H1 (cell line): ENCODE measurements at places on chromosomes 12 and 14.

DNA sequence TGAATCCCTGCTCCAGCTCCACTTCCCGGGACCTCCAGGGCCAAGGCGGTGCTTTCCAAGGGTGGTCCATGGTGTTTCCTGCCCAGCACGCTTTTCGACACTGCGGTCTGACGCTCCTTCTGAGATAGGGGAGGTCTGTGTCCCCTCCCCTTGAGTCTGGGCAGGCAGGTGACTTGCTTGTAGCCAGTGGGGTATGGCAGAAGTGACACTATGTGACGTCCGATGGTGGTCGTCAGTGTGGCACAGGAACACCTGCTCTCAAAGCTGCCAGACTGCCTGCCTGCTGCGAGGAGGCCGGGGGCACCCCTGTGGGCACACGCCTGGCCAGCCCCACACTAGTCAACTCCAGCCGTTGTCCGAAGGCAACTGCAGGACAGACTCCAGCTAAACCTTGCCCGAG lies 16.0 kb upstream of the TRAF3 start:
- DNase-seq, result no peak

DNA sequence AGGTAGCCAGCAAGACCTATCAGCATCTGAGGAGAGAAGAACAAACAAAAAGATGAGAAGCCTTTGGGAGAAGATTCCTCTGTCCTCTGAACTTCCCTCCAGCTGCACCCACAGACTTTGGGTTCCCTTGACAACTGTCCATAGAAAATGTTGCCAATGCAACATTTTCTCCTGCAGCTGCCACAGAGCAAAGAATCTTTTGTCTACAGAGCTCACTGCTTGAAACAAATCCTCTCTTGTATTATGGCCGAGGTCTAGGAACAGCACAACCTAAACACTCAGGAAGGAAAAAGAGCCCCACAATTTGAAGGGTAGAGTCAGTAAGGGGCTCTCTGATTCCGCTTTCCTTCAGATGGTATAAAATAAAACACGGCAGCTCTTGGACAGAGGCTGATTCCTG lies 14.3 kb downstream of the POMT2 start:
- no peak for DNase-seq

DNA sequence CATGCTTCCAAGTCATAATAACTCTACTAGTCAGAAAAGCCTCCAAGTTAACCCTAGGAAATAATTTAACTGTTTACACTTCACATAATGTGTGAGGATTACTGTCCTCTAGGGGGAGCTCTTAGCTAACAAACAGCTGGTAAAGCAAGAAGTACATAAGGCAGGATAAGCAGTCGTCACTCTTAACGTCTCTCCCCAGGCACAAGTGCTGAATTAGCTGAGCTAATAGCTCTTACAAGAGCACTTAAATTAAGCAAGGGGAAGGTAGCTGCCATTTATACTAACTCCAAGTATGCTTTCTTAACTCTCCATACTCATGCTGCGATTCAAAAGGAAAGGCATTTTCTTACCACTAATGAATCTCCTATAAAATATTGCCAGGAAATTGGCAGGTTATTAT lies 79.3 kb upstream of the TSPAN11 start:
- DNase-seq, result no peak

- no peak for DNase-seq
Measured at GRCh38 chr12:131971226-131971625, 21.5 kb downstream of the EP400 start.

- no peak for DNase-seq
Measured at GRCh38 chr14:104553166-104554087, 26.1 kb upstream of the C14orf180 start.

- no peak for DNase-seq
Measured at GRCh38 chr12:40727774-40728483, 35.7 kb downstream of the CNTN1 start.

DNA sequence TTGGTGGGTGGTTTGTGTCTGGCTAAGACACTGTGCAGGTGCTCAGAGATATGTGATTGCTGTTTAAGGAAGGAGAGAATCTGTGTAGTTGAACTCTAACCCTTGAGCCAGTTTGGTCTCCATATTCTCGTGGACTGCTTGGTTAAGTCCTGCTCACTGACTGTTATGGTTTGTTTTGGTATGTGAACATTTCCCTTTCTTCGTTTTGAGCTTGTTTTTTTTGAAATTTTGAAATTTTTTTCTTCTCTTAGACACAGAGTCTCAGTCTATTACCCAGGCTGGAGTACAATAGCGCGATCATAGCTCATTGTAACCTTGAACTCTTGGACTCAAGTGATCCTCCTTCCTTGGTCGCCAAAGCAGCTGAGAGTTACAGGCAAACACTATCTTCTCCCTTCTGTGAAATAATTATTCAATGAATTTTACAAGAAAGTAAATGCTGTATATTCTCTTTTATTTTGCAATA lies 40.0 kb downstream of the MIPOL1 start:
- no peak for DNase-seq

DNA sequence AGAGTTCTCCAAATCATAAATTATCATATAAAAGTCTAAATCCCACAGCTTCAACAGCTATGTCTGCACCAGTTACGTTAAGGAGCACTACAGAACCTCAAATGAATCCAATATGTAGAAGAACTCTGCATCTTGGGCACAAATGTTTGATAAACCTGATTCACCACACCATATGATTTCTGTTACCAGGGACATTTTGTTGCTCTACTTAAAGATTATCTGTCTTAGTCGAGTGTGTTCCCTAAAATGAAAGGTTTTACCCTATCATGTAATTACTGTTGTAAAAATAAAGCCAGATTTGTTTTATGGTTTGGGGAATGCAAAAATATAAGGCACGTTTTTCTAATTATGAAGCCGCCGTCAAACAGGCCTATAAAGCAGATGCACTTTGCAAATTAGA lies 363.1 kb downstream of the EGLN3 start:
- no peak for DNase-seq

GRCh38 chr14:76583174-76583573 lies 178.1 kb upstream of the VASH1 start:
- no peak for DNase-seq

DNA sequence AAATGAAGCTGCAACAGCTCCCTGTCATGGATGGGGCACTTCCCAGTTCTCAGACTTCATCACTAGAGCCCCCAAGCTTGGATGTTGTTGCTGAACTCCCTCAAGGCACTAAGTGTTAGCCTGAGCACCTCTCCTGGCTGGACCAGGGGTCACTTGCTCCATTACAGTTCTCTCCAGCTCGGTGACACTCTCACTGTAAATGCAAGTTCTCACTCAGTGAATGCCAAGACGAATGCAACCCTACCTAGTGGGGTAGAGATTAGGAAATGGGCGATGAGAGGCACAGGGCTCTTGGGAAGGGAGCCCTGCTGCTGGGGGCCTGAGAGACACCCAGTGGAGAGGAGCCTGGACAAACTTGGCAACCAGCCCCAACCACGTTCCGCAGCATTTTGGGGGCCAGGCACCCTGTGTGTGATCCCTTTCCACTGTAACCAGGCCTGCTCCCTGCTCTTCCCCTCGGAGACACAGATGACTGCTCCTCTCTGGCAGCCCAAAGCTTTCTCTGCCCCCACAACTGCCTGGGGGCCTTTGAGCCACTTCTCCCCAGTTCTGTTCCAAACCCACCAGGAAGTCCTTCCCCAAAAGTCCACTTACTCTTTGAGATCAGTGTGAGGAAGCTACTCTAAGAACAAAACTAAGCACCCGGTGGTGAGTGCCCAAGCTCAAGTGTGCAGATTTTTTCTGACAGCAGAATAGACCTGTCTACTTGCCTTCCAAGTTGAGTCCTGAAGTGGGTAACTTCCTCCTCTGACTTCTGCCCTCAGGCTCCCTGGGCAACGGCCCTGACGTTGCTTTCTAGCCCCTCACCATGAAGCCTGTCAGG lies 8.0 kb upstream of the SELPLG start:
- no peak for DNase-seq

GRCh38 chr14:50758945-50759344 lies 72.0 kb downstream of the NIN start:
- no peak for DNase-seq

- no peak for DNase-seq
Measured at GRCh38 chr12:124769163-124769530, 94.5 kb downstream of the SCARB1 start.

DNA sequence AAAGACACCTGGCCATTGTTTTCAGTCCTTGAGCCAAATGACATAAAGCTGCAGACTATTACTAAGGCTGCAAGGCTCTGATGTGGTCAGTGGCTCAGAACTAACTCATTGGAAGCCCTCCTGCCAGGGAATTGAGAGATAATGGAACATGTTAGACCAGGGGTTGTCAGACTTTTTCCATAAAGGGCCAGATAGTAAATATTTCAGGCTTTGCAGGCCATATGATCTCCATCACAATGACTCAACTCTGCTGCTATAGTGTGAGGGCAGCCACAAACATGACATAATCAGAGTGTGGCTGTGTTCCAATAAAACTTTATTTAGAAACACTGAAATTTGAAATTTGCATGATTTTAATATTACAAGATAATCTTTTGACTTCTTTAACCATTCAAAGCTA lies 140.3 kb downstream of the TMEM30B start:
- no peak for DNase-seq

- no peak for DNase-seq
Measured at GRCh38 chr12:96323906-96324305, 76.3 kb downstream of the CDK17 start.

DNA sequence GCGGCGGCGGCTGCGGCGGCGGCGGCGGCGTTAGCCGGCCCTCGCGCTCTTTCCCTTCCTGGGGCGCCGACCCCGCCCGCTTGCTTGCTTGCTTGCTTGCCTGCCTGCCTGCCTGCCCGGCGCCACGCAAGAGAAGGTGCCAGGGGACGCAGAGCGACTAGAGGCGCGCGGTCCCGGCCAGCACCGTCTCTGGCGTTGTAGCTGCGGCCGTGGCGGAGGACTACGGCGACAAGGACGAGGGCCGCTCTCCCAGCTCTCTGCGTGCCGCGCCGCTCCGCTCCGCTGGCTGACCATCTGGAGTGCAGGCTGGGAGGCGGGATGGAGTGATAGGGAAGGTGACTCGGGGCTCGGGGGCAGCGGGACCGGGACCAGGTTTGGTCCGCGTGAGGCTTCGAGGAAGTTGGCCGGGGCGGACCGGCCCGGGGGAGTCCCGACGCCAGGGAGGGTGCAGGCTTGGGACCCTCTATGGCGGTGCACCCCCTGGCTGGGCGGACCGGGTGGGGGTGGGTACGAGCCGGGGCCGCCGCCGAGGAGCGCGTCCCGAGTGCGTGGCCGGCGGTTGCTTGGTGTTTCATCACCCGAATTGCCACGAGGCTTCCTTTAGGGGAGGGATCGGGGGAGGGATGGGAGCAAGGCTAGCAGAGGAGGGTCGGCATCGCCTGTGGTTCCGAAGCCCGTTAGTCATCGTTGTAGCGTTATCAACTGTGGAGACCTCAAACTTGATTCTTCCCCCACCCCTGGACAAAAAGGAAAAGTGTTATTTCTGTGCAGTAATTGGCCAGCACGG lies 471 bp downstream of the XPOT start:
- no peak for DNase-seq

DNA sequence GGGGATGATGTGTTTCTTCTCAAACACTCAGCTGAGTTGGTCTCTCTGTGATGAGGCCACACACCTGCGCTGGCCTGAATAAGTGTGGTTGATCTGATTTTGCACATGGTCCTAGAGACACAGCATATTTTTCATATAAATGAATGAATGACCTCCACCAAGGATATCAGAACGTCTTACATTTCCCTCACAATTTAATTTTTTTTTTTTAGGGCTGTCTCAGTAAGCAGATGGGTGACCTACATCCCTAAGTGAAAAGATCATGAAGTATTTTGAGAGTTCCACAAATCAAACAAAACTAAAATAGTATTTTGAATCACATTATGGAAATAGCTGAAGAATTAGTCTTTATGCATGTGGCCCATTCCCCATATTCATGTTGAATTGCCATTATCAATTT lies 333.7 kb upstream of the TMTC1 start:
- DNase-seq, result no peak

DNA sequence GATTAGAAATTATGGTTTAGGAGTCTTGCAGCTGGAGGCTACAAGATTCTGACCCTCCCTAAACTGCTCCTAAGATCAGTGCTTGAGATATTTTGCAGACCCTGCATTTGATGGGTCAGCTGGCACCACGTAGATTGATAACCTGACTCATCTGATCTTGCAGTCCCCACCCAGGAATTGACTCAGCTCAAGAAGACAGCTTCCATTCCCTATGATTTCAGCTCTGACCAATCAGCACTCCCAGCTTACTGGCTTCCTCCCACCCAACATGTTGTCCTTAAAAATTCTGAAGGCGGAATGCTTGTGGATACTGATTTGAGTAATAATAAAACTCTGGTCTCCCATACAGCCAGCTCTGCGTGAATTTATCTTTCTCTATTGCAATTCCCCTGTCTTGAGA lies 23.2 kb upstream of the MTHFD1 start:
- DNase-seq, result no peak

DNA sequence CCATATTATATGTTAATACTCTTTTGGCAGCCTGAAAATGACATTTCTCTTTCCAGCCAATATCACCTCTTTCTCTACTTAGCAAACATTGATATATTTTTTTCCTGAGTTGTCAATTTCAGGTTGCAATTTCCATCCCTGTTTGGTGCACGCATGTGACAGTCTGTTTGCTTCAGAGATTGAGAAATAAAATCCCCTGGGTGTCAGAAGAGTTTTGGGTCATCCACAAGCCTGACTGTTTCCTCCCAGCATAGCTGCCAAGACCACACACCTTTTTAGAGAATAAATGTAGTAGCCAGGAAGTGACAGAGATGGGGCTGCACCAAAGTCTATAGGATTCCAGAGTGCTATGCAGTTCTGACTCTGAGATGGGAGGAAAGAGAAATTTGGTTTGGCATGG lies 144.9 kb upstream of the NOS1 start:
- DNase-seq, result no peak

DNA sequence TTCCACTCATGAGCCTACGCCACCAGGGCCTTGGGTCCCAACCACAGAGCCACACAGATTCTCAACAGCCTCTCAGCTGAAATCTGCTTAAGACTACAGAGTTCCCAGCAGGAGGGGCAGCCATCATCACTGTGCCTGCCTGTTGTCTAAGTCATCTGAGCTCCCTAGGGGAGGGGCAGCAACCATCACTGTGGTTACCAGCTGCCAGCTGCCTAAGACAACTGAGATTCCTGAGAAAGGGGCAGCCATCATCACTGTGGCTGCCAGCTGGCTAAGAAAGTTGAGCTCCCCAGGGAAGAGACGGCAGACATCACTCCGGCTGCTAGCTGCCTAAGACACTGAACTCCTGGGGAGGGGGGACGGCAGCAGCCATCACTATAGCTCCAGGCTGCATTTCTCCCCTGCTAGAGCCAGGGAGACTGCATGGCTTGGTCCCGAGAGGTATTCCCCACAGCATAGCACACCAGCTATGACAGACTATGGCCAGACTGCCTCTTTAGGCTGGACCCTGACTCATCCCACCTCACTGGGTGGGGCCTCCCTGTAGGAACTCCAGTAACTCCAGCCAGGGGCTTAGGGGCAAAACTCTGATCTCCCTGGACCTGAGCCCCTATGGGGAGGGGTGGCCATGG lies 37.2 kb upstream of the C14orf132 start:
- DNase-seq, result no peak

GRCh38 chr12:12999271-12999958 lies 650 bp downstream of the HEBP1 start:
- DNase-seq, result no peak

DNA sequence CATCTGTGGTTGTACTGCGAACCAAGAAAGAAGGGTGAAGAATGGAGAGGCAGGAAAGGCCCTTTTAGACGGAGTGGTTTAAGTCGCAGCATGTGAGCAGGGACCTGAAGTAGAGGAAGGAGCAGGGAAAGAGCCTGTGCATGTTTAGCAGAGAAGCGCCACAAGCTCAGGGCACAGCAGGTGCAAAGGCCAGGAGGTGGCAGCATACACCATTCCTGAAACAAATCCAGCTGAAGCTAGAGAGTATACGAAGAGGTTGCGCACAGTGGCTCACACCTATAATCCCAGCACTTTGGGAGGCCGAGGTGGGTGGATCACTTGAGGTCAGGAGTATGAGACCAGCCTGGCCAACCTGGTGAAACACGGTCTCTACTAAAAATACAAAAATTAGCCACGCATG lies 49.9 kb downstream of the HELB start:
- DNase-seq, result peak; percentile 71
